ENCODE measurements at places on chromosomes 7 and 10.

GRCh38 chr7:31419505-31420055, 79.1 kb upstream of the NEUROD6 start:
- no peak for DNase-seq

DNA sequence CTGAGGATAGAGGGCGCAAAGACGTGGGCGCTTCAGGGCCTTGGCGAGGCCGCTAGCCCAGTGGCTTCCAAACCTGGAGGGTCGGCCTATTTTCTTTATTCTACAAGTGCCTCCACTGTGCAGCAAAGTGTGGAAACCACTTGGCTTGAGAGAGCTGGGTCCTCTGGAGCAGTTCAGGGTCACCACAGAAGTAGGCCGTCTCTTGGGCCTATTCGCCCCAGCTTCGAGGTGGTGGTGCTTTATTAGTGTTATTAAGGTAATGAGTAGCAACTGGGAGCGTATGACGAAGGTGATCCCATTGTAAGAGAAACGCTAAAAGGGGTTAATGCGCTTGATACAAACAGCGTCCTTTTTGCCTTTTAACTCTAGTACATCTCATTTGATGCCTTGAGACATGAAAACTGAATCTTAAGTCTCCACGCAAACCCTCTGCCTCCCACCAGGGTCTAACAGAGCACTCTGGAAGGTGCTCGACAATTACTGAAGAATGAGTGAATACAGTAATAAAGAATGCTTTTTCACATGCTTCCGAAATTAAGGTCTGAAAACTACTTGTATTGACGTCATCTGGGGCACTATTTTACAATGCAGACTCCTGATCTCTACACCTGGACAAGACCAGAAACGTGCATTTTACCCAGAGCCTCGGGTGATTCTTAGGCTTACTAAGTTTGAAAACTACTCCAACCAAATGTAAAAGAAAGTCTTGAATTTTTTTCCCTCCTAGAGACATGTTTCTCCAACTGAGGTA, 647 bp upstream of the GSAP start:
- no peak for DNase-seq

GRCh38 chr10:106785528-106785927, 379.0 kb downstream of the SORCS1 start:
- DNase-seq: no peak

DNA sequence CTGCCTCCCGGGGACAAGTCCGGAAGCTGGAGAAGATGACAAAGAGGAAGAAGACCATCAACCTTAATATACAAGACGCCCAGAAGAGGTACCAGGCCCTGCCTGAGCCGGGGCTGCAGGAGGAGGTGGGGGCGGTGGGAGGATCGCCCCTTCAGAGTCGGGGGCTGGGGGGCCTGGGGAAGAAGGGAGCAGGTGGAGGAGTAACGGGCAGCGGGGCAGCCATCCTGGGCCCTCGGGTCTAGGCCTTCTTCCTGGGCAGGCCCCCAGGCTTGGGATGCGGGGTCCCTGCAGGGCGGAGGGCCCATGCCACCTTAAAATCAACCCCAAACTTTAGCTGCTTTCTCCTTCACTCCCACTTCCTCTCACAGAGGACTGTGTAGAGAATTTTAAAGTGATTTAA, 523 bp downstream of the ANKRD30A start:
- DNase-seq: no peak

DNA sequence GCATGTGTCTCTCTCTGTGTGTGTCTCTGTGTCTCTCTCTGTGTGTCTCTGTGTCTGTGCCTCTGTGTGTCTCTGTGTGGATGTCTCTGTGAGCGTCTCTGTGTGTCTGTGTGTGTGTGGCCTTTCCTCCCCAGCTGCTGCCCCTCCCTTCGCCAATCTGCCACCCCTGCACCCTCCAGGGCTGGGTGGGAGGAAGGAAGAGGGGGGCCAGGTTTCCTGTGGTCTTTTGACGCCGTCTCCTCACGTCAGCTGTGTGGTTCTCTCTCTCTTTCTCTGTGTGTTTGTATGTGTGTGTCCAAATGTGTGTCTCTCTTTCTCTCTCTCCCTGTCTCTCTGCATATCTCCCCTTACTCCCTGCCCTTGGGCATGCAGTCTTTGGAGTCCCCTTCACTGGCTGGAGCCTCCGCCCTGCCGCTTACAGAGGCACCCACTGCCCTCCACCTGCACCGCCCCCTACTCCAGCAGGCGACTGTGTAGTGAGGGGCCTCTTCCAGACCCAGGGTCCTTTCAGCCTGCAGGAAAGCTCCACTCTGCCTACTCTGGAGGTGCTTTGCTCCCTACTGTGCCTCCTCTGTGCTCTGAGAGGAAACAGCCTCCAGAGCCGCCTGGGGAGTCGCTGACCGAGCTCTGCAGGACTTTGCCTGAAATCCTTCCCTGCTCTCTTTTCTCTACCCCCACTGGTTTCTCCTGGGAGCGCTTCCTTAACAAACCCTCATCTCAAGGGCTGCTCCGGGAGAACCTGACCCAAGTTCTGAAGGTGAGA, 44.2 kb upstream of the C10orf71 start:
- no peak for DNase-seq

- no peak for DNase-seq
These were observed 17.2 kb downstream of the AP5Z1 start for GRCh38 chr7:4792537-4793126.

- DNase-seq: no peak
These were observed 390.3 kb upstream of the MBL2 start for GRCh38 chr10:53162856-53163255.

DNA sequence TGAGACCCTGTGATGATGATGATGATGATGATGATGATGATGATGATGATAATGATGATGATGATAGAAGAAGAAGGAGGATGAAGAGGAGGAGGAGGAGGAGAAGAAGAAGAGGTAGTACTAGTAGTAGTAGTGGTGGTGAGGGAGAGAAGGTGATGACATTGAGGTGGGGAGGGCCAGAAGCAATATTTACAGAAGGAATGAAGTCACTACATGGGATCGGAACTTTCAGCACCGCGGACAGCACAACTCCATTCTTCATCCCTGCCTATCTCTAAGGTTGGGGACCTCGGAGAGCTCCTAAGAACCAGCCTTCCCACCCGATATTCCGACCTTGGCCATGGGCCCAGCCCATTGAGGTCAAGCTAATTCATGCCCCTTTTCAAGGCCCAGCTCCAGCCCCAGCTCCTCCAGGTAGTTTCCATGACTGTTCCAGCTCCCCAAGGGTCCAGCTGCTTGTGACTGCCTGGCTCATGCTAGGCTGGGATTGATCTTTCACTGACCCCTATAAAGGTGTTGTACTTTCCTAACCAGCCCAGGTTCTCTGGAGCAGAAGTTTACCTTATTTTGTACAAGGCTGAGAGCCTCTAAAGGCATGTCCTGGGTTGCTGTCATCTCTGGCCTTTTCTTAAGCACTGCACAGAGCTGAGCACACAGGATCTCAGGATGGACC, 10.3 kb downstream of the CRHR2 start:
- no peak for DNase-seq

All from stimulated activated CD4-positive, alpha-beta T cell treated with anti-CD3 and anti-CD28 coated beads, Interleukin-4, amount 100 ng/mL, for 4 hours (primary cell).